ENCODE measurements at places on chromosomes 5 and 9.
A peak's percentile ranks its signal among the peaks of the same experiment; 100 is the strongest.

GRCh38 chr9:78112406-78112805, 80.8 kb upstream of the GNAQ start:
- DNase-seq, result no peak

GRCh38 chr5:34501016-34501415, 155.1 kb upstream of the RAI14 start:
- no peak for DNase-seq

GRCh38 chr5:116090302-116090701, 5.5 kb downstream of the COMMD10 start:
- no peak for DNase-seq

GRCh38 chr5:139385061-139386049, 2.3 kb upstream of the SLC23A1 start:
- no peak for DNase-seq

- peak; percentile 98 for DNase-seq
Measured at GRCh38 chr5:138465261-138466124, at the start of gene EGR1. Gene EGR1 (plus strand): TSS chr5:138465479. CDS start chr5:138465762, 283 bp downstream.

DNA sequence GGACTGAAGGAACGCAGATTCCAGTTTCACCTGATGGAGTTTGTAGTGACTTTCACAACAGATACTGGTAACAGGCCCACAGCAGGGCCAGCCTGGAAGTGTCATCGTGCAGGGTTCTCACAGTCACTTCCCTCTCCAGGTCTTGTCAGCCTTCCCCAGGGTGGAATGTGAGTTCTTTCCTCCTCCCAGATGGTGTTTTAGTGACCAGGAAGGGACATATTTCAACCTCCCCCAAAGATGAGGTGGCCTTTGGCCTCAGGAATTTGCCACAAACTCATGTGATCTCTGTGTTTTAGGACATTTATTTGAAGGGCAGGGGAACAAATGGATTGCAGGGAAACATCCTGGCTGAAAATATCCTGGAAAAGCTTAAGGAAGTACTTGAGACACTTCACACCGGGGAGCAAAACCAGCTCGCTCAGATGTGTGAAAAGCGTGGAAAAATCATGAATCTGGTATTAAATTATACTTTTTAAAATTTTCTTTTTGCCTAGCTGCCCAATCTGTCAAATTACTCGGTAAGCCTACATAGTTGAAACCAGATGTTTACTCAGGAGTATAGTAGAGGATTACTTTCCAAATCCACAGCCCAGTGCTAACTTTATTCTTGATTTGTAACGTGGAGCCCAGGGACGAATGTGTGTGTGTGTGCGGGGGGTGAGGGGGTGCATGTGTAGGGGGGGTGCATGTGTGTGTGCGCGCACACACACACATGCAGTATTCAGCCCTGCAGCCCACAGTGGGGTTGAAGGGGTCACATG, 66.8 kb downstream of the PTPDC1 start:
- no peak for DNase-seq
